Stimulated activated CD8-positive, alpha-beta memory T cell treated with anti-CD3 and anti-CD28 coated beads, Interleukin-4, amount 100 ng/mL, for 4 hours (primary cell): ENCODE measurements at places on chromosomes 2 and 18.

DNA sequence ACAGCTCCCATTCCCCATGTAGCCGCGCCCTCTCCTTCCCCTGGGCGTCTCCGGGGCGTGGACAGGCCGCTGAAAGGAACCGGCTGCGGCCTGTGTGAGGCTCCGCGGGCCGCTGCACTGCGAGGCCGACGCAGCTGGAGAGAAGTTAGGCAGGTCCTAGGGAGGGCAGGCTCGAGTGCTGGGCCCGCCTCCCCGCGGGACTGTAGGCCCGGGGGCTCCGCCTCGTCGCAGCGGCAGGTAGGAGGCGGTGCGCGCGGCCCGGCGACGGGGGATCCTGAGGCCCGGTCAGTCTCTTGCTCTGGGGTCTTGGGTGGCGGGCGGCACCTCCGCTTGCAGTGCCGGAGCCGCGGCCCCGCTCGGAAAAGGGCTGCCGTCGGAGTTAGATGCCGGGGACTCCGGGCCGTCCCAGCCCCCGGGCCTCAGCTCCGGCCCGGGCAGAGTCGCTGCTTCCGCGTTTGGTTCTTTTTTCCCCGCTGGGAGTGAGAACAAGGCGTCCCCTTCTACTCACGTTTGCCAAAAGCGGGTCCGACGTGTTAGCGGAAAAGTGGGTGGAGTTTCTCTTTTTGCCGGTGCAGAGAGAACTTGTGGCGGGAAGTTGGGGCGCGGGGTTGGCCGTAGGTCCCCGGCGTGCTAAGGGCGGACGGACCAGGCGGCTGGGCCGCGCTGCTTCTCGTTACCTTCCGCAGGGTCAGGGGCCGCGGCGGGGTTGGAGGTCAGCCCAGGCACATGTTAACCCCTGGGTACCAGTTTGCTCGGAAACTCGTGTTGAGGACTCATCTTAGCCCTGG, at the start of gene VRK2:
Gene VRK2 (plus strand): TSS at position 222 of the 788 bp plus-strand sequence. CDS start 2,026 bp downstream, outside the sequence.
- DNase-seq = peak; percentile 56

DNA sequence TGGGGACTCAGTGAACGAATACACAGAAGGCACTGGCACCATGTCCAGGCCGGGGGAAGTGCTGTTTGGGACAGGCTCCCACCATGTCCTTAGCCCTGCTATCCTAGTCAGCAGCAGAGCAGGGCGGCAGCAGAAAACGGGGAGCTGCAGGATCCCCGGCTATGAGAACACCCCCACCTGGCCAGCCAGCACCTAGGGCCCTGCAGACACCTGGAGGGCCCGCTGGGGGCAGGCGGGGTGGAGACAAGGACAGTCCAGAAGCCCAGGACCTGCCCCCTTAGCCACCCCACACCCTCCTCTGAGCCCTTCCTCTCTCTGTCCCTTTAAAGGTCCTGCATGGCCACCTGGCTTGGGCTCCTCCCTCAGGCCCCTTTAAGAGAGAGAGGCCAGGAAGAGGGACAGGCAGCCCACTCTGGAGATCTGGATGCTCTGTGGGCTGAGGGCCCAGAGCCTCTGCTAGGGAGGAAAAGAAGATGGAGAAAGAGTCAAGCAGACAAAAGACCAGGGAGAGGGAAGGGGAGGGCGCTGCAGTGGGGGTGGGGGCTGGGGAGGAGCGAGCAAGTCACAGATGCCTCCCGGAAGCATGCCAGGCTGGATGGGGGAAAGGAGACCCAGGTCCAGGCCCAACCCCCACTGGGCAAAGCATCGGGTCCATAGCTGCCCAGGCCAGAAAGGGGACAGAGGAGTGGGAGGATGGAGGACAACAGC, 48.6 kb downstream of the BIN1 start:
- DNase-seq = no peak

DNA sequence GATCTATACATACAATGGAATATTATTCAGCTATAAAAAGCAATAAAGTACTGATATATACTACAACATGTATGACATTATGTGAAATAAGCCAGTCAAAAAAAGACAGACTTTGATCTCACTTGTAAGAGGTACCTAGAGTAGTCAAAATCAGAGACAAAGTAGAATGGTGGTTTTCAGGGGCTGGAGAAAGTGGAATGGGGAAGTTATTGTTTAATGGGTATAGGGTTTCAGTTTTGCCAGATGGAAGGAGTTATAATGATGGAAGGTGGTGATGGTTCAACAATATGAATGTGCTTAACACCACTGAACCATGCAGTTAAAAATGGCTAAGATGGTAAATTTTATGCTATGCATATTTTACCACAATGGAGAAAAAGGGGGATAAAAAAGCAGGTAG, 6.3 kb downstream of the COBLL1 start:
- no peak for DNase-seq

GRCh38 chr2:30960213-30960612, 153.0 kb upstream of the CAPN13 start:
- no peak for DNase-seq

DNA sequence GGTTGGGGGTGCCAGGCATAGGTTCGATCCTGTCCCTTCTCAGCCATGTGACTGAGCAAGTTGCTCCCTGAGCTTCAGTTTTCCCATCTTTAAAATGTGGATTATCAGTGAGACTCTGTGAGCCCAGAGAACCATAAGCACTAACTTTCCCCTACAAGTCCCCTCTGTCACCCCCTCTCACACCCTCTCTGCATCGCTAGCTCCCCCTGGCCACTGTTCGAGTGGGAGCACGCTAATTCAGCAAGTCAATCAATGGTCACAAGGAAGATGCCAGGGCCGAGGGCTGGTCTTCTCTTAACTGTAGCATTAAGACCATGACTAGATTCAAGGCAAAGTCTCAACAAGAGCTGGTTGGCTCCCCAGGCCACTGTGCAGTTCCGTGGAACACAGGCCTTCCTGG, 66.2 kb downstream of the BCL2L11 start:
- no peak for DNase-seq

GRCh38 chr2:155633887-155634570, 698.5 kb downstream of the NR4A2 start:
- no peak for DNase-seq

GRCh38 chr2:185372188-185372587, 366.4 kb upstream of the FSIP2 start:
- no peak for DNase-seq

GRCh38 chr2:120770176-120770575, 34.5 kb downstream of the GLI2 start:
- no peak for DNase-seq

DNA sequence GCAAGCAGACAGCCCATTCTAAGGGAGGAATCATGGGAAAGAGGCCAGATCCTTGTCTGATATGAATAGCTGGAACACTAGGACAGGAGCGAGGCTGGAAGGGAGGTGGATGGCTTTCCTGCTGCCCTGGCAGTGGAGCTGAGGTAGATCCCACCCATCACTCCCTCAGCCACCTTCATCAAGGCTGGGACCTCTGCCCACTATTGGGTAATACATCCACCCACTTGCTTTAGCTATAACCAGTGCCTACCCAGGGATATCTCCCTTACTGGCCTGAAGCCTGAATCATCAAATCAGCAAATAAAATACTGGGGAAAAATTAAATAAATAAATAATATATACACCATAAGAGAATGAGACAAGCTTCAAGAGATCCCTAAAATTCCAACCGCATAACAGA, 183.2 kb upstream of the KYNU start:
- no peak for DNase-seq

- DNase-seq = no peak
Observed at GRCh38 chr18:76358774-76359173, 136.3 kb downstream of the ZNF516 start.

DNA sequence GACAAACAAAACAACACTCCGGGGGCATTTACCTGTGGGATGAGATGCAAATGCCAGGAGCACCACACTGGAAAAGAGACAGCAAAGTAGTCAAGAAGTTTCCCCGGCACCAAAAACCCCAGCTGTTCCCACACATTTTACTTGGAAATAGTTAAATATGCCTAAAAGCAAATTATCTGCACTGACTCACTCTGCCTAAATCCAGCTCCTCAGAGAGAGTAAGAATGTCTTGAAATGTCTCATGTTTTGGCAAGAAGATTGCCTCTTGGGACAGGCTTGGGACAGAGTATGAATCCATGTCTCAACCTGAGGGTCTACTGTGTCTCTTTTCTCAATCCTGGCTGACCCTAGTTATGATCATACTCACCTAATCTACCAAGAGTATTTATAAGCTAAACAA, 87.5 kb upstream of the RIOK3 start:
- no peak for DNase-seq

GRCh38 chr2:122851161-122851560, 1095.7 kb downstream of the TSN start:
- DNase-seq = no peak

GRCh38 chr2:218711550-218711929, 905 bp downstream of the TTLL4 start:
- no peak for DNase-seq

DNA sequence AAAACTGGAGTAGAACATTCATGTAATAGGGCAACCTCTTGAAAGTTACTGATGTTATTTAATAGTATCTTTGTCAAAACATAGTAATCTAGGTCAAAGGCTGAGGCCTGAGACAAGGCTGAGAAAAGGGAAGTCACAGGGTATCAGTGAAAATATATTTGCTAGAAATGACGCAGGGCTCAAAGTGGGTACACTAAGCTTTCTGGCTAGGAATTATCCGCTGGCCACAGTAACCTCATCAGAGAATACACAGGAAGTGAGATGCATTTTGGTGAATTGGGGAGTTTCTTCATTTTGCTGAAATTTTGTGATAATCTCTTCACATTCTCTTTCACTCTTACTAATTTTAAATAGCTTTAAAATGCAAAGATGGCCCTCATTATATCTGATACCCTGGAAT, 206.8 kb downstream of the OTX1 start:
- DNase-seq = no peak

DNA sequence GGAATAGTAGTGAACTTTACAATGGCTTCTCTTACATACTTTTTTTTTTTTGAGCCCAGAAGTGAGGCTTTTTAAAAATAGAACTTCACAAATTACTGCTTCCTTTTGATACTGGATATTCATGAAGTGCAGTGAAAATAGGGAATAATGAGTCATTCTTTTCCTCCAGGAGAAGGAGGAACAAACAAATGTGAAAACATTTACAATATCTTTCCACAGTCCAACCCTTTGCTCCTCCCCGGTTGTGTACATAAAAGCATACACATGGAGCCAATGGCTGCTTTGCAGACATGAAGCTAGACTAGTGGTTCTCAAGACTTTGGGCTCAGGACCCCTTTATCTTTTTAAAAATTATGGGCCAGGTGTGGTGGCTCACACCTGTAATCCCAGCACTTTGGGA, 266.9 kb downstream of the GBX2 start:
- no peak for DNase-seq

DNA sequence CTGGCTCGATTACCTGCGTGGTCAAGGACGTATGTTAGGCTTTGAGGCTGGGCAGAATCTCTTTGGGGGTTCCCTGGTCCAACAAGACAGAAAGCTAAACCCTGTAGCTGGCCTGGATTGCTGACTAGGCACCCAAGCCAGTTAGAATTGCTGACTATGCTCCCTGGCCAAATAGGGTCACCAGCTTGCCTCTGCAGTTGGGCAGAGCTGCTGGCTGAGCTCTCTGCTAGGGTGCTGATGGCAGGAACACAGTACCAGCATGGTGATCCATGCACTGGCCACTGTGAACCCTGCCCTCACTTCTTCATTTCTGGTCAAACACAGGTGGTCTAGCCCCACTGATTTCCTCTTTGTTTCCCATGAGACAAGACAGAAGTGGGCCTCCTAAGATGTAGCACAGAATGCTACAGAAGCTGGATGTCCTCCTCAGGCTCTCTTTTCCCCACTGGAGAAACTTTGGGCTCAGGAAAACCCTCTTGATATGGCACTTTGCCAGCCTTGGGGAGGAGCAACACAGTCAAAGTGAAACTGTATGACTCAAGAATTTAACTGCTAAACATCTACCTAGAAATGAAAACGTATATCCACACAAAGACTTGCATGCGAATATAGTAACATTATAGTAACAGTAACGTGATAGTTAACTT, 20.8 kb downstream of the SP140L start:
- DNase-seq = no peak

- no peak for DNase-seq
Observed at GRCh38 chr2:56008661-56009431, 85.3 kb upstream of the EFEMP1 start.

DNA sequence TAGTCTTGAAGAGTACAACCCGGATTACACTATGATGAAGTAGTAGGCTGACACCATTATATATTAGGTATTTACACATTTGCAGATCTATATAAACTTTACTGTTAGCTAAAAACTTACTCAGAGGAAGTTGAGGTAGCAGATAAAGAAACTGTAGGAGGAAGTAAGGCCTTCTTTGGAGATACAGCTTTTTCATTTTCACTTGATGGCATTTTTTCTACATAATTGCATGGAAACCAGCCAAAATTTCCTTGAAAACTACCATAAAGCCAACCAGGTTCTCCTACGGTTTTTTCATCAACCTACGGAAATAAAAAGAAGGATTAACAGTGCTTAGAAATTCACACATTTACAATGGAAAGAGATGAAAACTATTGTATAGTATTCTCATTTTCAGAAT, 86.6 kb downstream of the FAM228A start:
- DNase-seq = no peak

GRCh38 chr18:59265246-59265973, 7.8 kb downstream of the RAX start:
- no peak for DNase-seq

GRCh38 chr2:65025453-65026123, 30.6 kb upstream of the CEP68 start:
- no peak for DNase-seq

DNA sequence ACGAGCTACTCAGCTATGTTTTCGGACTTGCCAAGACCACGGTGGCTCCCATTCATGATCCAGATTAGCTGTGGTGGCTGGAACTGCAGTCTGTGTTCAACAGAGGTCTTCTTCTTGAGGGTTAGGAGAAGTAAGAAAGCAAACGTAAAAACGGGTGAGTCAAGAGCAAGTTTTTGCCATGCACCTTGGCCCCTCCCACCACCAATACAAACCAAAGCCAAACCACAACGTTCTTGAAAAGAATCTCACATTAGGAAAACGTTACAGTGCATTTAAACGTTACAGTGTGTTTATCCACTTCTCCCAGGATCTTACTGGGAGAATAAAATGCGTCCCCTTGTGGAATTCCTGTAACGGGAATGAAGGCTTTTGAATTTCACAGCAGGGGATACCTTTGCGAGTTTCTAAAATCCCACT, 725 bp downstream of the FBXO48 start:
- peak; percentile 40 for DNase-seq

- no peak for DNase-seq
Observed at GRCh38 chr2:195470622-195471021, 186.4 kb upstream of the SLC39A10 start.

- no peak for DNase-seq
Observed at GRCh38 chr2:95009412-95009811, 16.1 kb upstream of the MAL start.

GRCh38 chr18:54671291-54671881, 80.3 kb downstream of the DYNAP start:
- DNase-seq = no peak

GRCh38 chr18:6857300-6857699, 127.8 kb downstream of the ARHGAP28 start:
- no peak for DNase-seq

GRCh38 chr18:36273347-36273746, 24.2 kb upstream of the FHOD3 start:
- no peak for DNase-seq
